IMR-90 (cell line): ENCODE measurements at places on chromosomes 5 and 9. TPM values are rescaled to one million over a fixed set of nuclear protein-coding genes. Genes with fewer than 3 reads are reported as not detected.
A peak's percentile ranks its signal among the peaks of the same experiment; 100 is the strongest.

The ARID3C gene
- not detected in 2 replicates for total RNA-seq

The BSPRY gene
- total RNA-seq, result not detected in 2 replicates

The NRG2 gene
- total RNA-seq, result 0.18 TPM in 1 of 2 replicates, not detected in the other

The PIP5K1B gene
- total RNA-seq, result not detected in 2 replicates

The BTNL3 gene
- total RNA-seq, result not detected in 2 replicates

The RASGEF1C gene
- not detected in 2 replicates for total RNA-seq

The FOXD4L5 gene
- total RNA-seq, result under 0.01 TPM in 1 of 2 replicates, not detected in the other

DNA sequence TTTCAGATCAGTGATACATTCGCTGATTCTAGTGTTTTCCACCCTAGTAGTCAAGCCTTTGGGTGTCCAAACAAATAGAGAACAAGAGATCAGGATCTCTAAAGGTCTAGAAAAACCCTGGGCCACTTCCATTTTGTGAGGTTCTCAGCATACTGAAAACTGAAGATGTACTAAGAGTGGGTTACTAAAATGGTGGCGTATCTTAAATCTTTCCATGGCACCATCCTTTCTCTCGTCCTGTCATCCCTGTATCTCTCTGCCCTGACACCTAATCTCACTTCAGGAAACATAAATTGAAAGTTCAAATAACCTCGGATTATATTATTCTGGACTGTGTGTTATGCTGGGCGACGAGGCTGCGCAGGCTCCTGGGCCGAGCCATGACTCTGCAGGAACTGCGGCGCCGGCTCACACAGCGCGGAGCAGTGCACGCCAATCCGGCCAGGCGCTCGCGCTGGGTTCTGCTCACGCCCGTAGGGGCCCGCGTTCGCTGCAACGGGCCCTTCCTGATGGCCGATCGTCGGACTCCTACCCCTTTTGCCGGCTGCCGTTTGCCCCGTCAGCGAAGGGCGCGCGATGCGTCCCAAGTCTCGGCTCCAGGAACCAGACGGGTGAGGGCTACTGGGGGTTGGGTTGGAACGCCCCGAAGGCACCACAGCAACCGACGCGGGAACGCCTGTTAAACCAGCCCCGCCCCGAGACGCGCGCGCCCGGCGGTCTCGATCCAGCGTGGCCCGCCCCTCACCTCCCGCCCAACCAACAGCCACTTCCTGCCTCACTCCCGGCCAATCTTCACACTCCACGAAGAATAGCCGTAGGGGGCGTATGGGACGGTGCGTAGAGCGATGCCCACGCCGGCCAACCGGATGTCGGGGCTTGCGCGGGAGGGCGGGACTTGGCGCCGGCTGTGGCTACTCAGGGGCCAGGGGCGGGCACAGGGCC lies 503 bp upstream of the CANX start:
- DNase-seq, result peak; percentile 99

- peak; percentile 16 for DNase-seq
These were observed 8.7 kb upstream of the INSYN2B start for GRCh38 chr5:169988947-169989346.

DNA sequence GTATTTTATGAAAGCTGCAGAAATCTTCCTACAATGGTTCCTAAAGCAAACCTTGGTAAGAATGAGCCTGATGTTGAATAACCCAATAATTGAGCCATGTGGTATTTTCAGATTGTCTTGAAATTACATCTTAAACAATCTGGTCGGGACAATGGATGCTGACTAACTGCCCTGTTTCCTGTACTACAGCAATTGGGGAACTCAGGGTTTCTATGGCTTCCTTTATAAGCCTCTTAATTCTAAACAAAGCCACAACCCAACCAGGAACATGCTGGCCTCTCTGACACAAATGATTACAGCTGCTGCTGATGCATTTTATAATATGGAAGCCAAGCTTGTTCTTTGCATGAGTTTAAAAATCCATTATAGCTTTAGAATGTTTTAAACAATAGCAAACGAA lies 30.2 kb downstream of the PTPN3 start:
- peak; percentile 28 for DNase-seq

- DNase-seq, result no peak
These were observed 72.5 kb downstream of the SPIN1 start for GRCh38 chr9:88460587-88461332.

DNA sequence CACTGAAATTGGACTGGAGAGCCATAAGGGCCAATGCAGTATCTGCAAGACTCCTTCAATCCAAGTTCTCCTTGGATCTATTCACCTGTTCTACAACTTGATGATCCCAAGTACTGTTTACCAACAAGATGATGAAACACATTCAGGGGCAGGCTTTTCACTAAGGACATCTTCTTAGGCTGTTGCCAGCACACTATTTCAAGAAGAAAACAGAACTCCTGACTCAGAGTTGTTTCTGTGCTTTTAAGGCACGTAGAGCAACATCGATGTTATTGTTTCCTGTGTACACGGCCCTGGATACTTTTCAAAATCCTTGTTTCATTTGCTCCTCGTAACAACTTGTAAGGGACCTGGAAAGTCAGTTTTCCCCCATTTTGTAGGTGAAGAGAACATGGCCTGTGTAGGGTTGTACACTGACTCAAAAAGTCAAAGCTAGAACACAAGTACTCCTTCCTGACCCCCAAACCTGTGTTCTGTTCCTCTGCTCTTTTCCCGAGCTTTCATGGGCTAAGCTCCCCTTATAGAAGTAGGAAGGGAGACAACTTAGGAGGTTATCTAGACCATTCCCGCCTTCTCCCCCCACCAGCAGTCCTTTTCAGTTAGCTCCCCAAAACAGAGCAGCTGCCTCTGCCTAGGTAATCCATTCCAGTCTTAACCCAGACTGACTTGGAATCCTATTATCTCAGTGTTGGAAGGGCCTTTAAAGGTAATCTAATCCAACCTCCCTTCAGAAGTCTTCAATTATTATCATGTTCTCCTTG lies 5.2 kb upstream of the MGAT1 start:
- no peak for DNase-seq

DNA sequence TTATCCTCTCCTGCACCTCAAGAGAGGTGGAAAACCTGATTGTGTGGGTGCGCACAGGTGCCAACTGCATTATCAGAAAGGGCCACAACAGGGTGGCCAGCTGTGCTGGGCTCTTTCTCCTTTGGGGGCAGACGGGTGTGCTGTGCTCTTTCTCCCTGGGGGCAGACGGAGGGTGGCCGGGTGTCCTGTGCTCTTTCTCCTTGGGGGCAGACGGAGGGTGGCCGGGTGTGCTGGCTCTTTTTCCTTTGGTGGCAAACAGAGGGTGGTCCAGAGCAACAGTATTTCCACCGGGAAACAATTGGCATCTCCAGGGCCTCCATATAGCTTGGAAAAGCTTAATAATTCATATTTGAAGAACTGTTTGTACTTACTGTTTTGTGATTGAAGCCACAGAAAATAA lies 6.8 kb downstream of the LMX1B start:
- DNase-seq, result no peak

DNA sequence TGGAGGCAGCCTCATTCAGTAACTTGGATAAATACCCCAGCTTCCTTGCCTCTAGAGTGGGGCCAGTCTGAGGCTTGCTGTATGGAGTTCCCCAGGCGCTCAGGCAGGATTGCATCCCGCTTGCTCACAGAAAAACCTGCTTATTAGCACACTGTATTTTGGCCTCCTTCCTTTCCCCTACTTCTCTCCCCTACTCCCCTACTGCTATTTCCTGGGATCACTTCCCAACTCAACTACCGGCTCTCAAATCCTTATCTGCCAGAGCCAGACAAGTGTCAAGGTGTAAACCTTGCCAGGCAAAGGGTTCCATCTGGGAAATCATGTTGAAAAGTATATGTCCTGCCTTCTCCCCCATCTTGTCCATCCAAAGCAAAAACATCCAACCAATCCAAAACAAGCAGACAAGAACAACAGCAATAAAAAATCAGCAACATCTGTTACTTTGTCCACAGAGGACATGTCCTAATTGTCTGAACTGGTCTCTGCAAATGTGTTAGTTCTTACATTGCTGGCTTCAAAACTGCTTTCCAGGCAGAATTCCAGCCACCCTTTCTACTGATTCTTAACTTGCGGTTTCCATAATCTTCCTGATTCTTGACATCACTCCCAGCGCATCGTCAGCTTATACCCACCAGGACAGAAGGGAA lies 164.1 kb upstream of the SEMA6A start:
- DNase-seq, result no peak

- DNase-seq, result no peak
These were observed 449.3 kb upstream of the KLF4 start for GRCh38 chr9:107938801-107939386.

GRCh38 chr5:113034182-113034773 lies 57.7 kb downstream of the DCP2 start:
- peak; percentile 95 for DNase-seq

DNA sequence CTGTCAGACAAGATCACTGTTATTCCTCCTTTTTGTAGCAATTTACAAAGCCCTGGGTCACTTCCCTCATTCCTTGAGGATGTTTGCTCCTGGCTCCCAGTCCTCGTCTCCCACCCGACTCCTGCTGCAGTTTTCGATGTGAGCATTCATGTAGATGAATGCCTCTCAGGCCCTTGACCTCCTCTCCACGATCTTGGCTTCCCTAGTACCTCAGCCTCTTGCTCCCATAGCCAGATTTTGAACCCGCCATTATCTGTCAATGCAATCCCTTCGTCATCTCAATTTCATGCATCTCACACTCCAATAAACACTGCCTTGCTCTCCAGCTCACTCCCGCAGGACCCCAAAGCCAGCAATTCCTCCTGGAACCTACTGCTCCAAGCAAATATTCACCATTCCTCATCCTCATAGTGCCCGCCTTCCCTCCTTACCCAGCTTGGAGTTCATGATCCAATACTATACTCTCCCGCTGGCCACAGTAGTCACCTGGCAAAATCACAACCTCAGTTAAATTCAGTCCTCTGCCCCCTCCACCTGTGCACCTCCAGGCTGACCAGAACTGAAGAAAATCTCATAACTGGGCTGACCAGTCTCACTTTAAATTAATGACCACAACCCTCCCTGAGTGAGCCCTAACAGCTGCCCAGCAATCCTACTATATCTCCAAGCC lies 35.1 kb upstream of the JADE2 start:
- no peak for DNase-seq

GRCh38 chr9:135801070-135801469 lies 99.1 kb downstream of the KCNT1 start:
- DNase-seq, result no peak

DNA sequence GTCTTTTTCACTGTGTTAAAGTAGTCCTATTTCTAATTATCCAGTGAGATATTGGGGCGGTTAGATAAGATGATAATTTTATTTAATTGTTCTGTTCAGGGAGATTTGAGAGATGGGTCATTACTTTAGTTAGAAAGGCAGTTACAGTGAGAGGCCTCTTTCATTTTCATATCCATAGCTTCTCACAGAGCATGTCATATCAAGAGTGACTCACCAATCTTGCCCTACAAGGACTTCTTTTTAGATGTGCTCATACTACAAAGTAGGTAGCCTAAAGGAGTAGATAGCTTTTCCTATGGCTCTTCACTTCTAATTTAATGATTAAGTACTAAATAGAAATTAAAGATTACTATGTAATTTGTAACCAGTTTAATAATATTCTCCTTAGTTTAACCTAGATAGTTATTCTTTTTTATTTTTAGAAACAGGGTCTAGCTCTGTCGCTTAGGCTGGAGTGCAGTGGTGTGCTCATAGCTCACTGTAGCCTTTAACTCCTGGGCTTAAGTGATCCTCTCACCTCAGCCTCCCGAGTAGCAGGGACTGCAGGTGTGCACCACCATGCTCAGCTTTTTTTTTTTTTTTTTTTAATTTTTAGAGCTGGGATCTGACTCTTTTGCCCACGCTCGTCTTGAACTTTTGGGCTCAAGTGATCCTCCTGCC lies 71.0 kb downstream of the FER start:
- peak; percentile 82 for DNase-seq

GRCh38 chr9:107861075-107861474 lies 371.5 kb upstream of the KLF4 start:
- DNase-seq, result no peak

GRCh38 chr9:127397646-127398274 lies 791 bp downstream of the SLC2A8 start:
- peak; percentile 33 for DNase-seq

GRCh38 chr5:137312011-137312410 lies 187.1 kb downstream of the SPOCK1 start:
- no peak for DNase-seq

DNA sequence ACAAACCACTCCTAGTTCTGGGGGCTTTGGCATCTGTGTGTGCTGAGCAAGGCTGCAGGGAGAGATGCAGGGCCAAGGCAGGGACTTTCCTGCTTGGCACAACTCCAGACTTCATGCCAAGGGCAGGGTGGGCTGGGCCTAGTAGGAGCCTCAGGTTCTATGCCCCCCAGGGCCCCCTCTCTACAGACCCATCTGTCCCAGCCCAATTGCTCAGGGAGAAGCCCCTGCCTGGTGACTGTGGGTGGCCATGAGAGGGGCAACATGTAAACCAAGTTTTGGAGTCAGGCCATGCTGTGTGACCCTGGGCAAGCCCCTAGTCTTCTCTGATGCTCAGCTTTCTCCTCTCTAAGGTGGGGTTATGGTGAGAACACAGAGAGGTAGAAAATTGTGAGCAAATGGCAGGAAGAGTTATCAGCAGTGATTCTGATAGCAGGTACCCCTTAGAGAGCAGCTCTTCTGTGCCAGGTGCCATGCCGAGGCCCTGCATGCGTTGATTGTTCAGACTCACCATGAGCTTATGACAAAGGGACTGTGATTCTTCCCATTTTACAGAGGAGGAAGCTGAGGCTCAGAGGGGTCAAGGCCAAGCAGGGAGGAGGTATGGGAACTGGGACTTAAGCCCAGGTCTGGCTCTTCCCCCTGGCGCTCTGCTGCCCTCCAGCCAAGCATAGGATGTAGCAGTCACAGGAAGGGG lies 5.2 kb downstream of the OLFML2A start:
- DNase-seq, result no peak

DNA sequence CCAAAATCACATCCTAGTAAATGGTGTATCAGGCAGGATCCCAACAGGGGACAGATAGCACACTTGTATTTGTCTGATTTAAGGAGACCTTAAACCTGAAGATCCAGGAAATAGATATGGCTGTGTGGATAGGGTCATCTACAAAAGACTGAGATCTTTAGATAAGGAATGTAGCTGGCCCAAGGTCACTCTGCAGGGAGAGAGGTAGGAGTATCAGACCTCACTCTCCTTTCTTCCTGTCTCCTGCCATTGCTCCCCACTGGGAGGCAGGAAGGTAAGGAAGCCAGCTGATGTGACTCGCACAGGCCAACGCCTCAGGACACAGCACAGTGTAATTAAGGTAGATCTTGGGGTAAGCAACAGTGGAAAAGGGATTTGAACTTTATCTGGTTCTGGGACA lies 85.8 kb downstream of the PLPPR1 start:
- DNase-seq, result no peak

DNA sequence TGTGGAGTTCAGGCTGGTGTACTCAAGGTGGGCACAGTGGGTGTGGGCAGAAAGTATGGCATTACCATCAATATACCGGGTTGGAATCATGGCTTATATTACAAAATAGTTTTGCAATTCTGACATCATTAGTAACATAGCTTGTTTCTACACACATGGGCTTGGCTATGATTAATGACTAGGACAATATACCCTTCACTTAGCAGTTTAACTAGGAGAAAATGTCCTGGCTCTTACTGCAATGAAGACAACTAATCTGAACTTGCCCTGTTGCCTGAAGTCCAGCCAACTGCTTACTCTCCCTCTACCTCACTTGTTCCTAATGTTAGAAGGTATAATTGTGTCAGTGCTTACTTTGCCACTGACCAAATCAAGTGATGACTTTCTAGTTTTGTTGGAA lies 612.5 kb downstream of the EFNA5 start:
- no peak for DNase-seq
